Epithelial cell of prostate (primary cell): ENCODE measurements at places on chromosomes 12 and 14.

DNA sequence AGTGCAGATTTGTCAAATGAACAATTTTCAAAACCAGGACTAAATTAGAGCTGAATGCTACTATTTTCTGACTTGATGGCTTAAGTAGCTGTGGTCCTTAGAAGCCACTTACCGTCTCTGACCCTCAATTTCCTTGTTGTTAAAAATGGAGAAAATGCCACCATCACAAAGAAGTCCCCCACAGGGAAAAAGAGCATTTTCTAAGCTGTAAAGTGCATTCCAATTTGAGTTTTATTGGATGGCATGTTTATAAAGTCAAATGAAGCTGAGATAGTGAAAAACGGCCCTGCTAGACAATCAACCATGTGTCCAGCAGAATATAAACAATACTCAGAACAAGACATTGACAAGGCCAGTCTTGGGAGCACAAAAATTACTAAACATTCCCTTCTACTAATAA is 53.6 kb downstream of the GOLGA5 start:
- no peak for DNase-seq

- DNase-seq: no peak
Measured at GRCh38 chr12:26205941-26206340, 10.6 kb downstream of the SSPN start.

DNA sequence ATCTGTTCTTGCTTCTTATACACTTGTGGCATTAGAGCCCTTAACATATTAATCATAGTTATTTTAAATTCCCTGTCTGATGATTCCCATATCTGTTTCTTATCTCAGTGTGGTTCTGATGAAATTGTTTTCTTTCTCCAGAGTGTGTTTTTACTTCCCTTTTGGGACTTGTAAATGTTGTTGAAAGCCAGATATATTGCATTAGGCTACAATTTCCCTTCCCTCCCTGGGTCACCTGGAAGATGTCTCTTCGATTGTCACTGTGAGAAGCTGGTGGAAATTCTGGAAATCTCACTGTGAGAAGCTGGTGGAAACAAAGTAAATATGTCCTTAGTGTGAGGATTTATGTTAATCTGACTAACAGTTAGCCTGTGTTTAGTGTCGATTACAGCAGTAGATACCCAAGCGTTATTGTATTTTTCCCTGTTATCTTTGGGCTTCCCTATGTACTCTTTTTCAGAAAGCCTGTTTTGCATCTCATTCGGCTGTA is 717.3 kb downstream of the TRHDE start:
- no peak for DNase-seq

DNA sequence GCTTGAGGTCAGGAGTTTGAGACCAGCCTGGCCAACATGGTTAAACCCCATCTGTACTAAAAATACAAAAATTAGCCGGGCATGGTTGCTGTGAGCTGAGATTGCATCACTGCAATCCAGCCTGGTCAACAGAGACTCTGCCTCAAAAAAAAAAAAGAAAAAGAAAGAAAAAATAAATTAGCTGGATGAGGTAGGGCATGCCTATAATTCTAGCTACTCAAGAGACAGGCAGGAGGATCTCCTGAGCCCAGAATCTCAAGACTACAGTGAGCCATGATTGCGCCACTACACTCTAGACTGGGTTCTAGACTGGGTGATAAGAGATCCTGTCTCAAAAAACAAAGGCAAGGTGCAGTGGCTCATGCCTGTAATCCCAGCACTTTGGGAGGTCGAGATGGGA is 16.9 kb downstream of the PPP4R3A start:
- no peak for DNase-seq

GRCh38 chr14:103378038-103378854 is 7.0 kb upstream of the MARK3 start:
- no peak for DNase-seq
